ENCODE measurements at places on chromosomes 1 and 21.

DNA sequence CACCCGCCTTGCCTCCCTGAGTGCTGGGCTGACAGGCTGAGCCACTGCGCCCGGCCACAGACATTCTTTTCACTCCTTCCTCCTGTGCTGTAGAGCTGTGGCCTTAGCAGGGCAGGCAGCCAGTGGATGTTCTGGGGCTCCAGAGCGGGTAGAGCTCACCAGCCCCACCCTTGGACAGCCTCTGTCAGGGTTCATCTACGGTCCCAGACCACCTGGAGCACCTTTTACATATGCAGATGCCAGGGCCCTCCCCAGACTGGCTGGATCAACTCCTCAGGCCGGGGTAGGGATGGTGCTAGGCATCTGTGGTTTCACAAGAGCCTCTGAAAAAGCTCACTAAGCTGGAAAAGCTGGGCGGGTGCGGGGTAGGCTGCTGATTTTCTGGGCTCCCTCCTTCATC, 4.6 kb downstream of the ATP13A2 start:
- no peak for DNase-seq
- H3K4me1 ChIP-seq: peaks cover 19% of the 10 kb centered on the region
- peaks cover 6% of the 10 kb centered on the region for H3K36me3 ChIP-seq
- H3K27ac ChIP-seq: no peak overlapping the region
- H3K27me3 ChIP-seq: no peaks in the 10 kb centered on the region

- no peaks in the 10 kb centered on the region for H3K27me3 ChIP-seq
- no peak for DNase-seq
- no peak overlapping the region for H3K27ac ChIP-seq
- H3K4me1 ChIP-seq: peaks cover 18% of the 10 kb centered on the region
- peaks cover 6% of the 10 kb centered on the region for H3K36me3 ChIP-seq
Observed at GRCh38 chr1:2571348-2571747, 15.2 kb downstream of the TNFRSF14 start.

- peaks cover 30% of the 10 kb centered on the region for H3K4me1 ChIP-seq
- no peak overlapping the region for H3K27ac ChIP-seq
- no peak for DNase-seq
- H3K36me3 ChIP-seq: peaks cover 8% of the 10 kb centered on the region
Observed at GRCh38 chr21:45537746-45538291, 4.4 kb downstream of the SLC19A1 start.

DNA sequence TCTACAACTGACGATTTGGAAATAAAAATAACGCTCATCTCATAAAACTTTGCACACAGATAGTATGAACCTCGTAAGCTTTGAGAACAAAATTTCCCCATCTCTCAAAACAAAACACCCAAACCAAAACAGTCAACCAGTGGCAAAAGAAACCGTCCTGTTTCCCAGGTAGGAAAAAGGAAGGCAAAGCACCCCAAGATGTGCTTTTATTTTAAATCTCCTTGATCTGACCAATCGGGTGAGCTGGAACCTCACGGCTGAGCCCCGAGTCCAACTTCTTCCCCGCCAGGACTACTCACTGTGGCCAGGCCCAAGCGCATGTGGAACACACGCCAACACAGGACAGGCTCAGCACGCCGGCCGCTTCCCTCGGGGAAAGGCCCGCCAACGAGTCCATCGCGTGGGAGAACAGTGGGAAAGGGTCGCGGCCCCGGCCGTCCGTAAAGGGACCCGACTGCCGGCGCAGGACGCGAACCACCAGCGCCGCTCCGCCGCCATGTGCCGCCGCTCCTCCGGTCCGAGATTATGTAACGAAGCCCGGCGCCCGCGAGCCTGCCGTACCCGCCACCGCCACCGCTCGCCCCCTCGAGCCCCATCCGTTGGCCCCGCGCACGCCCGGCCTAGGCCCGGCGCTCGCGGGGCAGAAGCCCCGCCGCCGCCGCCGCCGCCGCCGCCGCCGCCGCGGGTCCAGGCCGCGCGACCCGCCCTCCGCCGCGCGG, 759 bp downstream of the AHCTF1 start:
- DNase-seq: peak; percentile 45
- H3K4me1 ChIP-seq: peaks cover 32% of the 10 kb centered on the region
- H3K27ac ChIP-seq: peak overlapping the region; percentile 86
- H3K27me3 ChIP-seq: no peaks in the 10 kb centered on the region
- peaks cover 39% of the 10 kb centered on the region for H3K36me3 ChIP-seq
- H3K4me3 ChIP-seq: peak overlapping the region; percentile 82

DNA sequence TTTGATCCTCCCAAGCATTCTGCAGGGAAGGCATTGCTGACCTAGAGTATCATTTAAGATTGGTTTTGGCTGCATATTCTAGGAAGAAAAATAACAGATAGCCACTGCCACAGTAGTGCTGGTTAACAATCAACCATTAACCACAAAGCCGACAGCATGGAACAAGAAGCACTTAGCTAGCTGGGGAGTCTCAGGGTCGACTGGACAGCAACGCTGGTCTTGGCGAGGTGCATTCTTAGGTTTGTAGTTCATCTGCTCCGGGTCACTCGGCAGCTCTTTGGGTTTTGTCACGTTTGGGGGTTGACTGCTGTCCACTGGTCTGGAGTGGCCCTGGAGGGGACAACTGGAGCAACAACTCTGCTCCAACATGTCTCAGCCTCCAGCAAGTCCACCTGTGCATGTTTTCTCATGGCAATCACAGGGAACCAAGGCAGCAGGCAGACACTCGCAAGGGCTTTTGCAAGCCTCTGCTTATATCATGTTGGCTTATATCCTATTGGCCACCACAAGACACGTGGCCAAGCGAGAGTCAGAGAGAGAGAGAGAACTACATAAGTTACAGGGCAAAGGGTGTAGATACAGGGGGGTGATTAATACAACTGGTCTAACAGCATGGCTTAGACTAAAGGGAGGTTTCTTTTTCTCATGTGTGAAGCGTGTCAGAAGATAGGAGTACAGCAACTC, 99.5 kb downstream of the LACTBL1 start:
- H3K27me3 ChIP-seq: no peaks in the 10 kb centered on the region
- H3K36me3 ChIP-seq: no peaks in the 10 kb centered on the region
- no peak overlapping the region for H3K27ac ChIP-seq

Measured in activated CD4-positive, alpha-beta T cell treated with anti-CD3 and anti-CD28 coated beads, Interleukin-2, amount 10 ng/mL, durations not matched to agents 7 days and 5 days (primary cell).